ENCODE measurements at places on chromosomes 5 and 9.

DNA sequence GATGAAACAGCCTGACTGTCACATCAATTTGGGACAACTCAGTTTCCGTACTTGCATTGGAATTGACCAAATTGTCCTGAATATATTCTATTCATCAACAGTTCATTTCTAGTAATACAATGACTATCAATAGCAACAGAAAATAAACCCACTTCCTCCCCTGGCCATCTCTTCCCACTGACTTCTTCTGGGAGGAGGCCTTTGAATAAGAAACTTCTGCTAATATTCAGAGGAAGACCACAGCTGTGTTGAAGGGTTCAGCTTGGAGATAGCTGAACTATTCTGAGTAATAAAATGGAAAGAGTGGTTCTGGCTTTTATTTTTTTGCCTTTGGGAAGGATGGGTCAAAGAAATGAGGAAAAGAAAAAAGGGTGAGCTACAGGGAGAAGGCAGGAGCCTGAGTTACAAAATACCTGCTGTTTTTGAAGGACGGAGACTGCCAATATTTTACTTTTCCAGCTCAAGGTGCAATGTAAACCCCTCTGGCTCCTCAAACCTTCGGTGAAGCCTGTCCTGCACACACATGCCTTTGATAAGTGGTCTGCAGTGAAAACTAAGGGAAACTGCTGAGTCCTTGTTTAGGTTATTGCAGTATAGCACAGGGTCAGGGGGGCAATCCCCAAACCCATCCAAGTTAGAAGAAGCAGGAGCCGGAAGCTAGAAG is 29.9 kb downstream of the FYB1 start:
- DNase-seq: no peak

DNA sequence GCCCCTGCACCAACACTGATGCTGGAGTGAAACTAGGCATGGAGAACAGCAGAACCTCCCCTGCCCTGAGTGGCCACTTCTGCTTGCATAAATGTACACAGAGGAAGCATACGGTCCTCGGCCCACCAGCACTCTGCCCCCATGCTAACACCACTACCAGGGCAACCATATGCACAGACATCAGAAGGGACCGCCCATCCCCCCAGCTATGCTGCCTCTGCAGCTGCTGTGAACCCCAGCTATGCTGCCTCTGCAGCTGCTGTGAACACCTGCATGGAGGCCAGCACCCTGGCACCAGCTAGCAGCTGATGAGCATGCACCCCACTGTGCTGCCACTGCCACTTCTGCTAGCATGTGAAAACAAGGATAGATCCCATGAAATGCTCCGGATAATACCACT is 250.3 kb downstream of the TUSC1 start:
- DNase-seq: no peak

- DNase-seq: no peak
Measured at GRCh38 chr5:112154940-112155686, 264.0 kb downstream of the EPB41L4A start.

GRCh38 chr5:95557841-95558240 is 2.9 kb downstream of the ARSK start:
- no peak for DNase-seq

GRCh38 chr9:125513668-125514413 is 193.2 kb downstream of the MAPKAP1 start:
- DNase-seq: no peak

- no peak for DNase-seq
Measured at GRCh38 chr9:20872340-20872977, 159.0 kb downstream of the HACD4 start.

DNA sequence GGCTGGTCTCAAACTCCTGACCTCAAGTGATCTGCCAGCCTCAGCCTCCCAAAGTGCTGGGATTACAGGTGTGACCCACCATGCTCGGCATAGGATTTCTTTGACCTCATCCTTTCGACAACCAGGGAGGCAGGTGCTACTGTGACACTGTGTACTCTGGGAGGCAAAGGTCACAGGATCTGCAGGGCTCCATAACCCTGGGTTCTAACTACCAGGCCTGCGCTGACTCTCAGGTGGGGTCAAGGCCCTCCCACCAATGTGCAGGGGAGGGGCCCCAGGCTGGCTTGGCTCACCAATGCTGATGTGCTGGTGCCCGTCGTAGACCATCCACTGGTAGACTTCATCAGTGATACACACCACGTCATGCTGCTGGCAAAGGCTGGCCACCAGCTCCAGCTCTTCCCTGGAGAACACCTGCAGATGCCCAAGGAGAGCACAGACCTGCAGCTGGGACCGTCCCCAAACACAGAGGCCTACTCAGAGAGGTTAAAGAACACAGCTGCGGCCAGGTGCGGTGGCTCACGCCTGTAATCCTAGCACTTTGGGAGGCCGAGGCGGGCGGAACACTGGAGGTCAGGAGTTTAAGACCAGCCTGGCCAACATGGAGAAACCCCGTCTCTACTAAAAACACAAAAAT is 7.0 kb upstream of the SPOUT1 start:
- DNase-seq: no peak

GRCh38 chr9:92503156-92503555 is 20.9 kb upstream of the ASPN start:
- no peak for DNase-seq

- DNase-seq: no peak
Measured at GRCh38 chr5:151612689-151613427, 21.7 kb upstream of the FAT2 start.

DNA sequence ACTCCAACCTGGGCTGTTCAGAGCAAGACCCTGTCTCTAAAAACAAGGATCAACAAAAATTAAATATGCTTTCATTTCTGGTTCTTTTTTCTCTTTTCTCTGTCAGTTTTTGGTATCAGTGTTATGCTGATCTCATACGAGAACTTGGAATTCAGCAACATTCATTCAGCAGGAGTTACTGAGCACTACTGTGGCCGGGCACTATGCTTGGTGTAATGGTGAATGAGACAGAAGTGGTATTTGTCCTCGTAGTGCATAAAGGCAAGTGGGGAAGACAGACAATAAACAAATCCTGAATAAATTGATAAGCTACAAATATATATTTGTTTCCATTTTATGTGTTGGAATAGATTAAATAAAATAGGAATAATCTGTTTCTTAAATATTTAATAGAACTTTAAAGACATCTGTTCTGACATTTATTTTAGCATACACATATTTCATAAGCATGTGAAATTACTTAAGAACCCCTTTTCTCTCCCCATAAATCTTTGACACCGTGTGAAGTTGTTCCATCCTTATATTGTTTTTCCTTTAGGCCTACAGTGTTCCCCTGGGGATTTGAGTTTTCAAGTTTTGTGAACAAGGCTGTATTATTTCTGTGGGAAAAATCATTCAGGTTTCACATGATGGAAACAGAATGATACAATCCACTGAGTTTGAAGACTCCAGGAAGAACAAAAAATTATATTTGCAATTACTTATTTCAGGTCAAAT is 24.6 kb downstream of the UBAP1 start:
- DNase-seq: peak; percentile 47

DNA sequence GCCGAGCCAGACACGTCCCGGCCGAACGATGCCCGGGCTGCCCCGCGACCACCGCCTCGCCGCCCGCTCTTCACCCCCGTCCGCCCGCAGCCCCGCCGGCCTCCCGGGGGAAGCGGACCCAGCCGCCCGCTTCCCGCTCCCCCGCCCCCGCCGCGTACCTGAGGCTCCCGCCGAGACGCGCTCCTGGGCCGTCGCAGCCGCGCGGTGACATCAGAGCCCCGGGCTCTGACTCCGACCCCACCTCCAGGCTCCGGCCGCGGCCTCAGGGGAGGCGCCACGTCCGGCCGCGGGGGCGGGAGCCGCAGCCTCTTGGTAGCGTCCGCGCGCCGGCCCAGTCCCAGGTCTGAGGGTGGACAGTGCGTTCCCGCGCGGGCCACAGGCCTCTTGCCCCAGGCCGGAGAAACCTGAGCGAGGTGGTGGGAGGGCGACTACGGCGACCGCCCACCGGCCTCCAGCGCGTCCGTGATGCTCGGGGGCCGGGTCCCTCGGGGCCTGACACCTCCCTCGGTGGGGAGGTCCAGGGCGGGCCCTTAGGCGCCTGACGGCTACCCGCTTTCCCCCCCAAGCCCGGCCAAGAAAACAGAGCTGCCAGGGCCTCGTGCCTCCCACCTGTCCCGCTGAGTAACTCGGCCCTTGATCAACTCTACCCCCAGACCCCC is at the start of gene SHROOM1:
TSS of gene SHROOM1 (minus strand) at position 212 of the 659 bp plus-strand sequence. CDS start 4,507 bp downstream, outside the sequence.
- DNase-seq: no peak

DNA sequence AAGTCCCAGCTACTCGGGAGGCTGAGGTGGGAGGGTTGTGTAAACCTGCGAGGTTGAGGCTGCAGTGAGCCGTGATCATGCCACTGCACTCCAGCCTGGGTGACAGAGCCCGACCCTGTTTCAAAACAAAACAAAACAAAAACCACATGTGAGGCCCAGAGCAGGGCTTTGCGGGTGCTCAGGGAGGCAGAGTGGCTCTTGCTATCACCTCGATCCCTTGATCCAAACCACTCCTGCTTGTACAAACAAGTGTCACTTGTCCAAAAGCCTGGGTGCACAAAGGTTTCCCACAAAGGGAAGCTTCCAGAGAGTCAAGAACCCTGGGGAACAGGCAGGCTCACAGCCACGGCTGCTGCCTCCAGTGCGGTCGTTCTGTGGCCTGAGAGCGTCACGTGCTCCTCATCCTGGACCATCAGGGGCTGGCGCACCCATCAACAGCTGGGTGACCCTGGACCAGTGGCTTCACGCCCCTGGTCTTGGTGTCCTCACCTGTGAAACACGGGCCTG is 162.7 kb downstream of the C9orf50 start:
- no peak for DNase-seq

GRCh38 chr5:83472508-83473345 is 1.2 kb downstream of the VCAN start:
- DNase-seq: no peak

GRCh38 chr9:33697171-33697570 is 98.2 kb upstream of the PRSS3 start:
- no peak for DNase-seq

DNA sequence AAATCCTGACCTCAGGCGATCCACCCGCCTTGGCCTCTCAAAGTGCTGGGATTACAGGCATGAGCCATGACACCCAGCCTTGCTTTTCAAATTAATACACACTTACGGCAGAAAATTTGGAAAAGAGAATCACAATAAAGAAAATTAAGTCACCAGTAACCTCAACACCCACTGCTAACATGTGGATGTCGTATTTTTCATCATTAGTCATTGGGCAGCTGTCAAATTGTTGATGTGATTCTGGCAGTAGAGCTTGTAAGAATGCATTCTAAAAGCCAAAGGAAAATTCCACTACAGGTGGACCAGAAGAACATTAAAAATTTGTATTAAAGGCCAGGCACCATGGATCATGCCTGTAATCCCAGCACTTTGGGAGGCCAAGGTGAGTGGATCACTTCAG is 237.3 kb upstream of the TUT7 start:
- no peak for DNase-seq

DNA sequence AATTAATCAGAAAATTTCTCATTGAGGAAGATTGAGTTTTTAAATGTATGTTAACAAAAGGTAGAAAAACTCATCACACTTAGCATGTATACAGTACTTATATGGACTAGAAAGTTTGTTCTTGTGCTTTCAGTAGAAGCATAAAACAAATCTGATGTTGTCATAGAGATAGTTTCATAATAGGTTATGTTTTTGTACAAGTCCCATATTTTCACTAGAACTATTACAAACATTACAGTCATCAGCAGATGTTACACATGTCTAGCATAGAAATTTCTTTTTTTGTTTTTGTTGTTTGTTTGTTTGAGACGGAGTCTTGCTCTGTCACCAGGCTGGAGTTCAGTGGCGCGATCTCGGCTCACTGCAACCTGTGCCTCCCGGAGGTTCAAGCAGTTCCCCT is 131.4 kb downstream of the COMMD10 start:
- DNase-seq: peak; percentile 1

- peak; percentile 39 for DNase-seq
Measured at GRCh38 chr9:71647094-71647591, 121.2 kb downstream of the CEMIP2 start.

- no peak for DNase-seq
Measured at GRCh38 chr9:12221470-12221869, 471.7 kb upstream of the TYRP1 start.

DNA sequence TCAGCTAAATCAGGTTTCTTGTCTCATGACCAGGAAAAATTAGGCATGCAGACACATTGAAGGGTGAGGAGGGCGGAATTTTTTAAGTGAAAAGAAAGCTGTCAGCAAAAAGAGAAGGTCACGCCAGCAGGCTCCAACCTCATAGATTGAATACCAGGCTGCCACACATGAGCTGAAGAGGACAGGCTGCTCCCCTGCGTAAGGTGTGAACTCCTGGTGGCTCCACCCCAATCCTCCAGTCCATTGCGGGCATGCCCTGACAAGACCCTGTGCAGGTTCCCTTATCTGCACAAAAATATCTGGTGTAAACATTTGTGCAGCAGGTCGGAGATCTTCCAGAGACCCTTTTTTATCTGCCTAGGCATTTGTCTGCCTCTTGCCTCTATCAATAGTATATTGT is 22.9 kb upstream of the TEX10 start:
- no peak for DNase-seq

GRCh38 chr5:73304381-73304780 is 131.4 kb downstream of the TMEM174 start:
- DNase-seq: no peak

GRCh38 chr5:14036947-14037346 is 92.5 kb upstream of the DNAH5 start:
- no peak for DNase-seq

GRCh38 chr9:76534026-76534425 is 75.0 kb downstream of the GCNT1 start:
- no peak for DNase-seq

DNA sequence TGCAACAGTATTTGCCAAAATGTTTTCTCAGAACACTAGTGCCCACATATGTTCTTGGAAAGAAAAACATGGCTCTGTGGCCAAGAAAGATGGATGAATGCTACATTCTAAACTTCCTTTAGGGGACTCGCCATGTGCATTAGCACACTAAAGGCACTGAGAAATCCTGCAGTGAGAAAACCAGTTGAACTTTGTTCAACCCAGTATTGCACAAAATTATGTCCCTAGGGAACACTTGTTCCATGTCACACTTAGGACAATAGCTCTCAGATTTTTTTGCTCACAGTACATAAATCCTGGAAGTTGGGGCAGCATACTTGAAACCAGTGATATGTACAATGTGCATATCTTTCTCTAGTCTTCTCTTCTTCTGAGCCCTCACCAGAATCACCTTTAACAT is 96.6 kb downstream of the ADRB2 start:
- DNase-seq: no peak

GRCh38 chr9:83956086-83956435 is 24.0 kb downstream of the HNRNPK start:
- no peak for DNase-seq

GRCh38 chr9:100575765-100576386 is 2.0 kb upstream of the CAVIN4 start:
- no peak for DNase-seq

- DNase-seq: no peak
Measured at GRCh38 chr9:2260417-2261306, 245.5 kb downstream of the SMARCA2 start.

DNA sequence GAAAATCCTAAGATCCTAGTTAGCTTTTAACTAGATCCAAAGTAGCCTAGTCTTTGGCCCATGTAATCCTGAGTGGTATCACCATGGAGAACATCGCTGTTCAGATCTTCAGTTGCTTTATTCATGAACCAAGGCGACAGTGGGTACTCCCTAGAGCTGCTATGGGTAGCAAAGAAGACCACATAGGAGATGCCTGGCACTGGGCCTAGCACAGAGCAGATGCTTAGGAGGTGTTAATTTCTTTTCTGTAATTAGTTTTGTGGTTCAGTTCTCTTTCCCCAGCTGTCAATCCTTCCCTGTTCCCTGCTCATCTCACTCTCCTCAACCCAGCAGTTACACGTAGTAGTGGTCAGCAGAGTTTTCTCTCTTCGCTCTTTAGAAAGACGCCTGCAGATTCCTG is 9.3 kb downstream of the CAST start:
- DNase-seq: no peak

- DNase-seq: no peak
Measured at GRCh38 chr5:30960036-30960435, 233.4 kb upstream of the CDH6 start.

All from skin of body (tissue), 3 donors.